Progenitor cell of endocrine pancreas (in vitro differentiated cells): ENCODE measurements at places on chromosomes 13 and 19. TPM values are rescaled to one million over a fixed set of nuclear protein-coding genes. Genes with fewer than 3 reads are reported as not detected.

The DAND5 gene
- total RNA-seq, result not detected in 2 replicates

The ZNF302 gene
- 40.1 and 41.9 TPM in 2 replicates for total RNA-seq

- H3K27me3 ChIP-seq, result peaks cover 15% of the 10 kb centered on the region
- H3K27ac ChIP-seq, result no peak overlapping the region
- DNase-seq, result no peak
These were observed 257.8 kb downstream of the TBC1D4 start for GRCh38 chr13:75224053-75224742.

DNA sequence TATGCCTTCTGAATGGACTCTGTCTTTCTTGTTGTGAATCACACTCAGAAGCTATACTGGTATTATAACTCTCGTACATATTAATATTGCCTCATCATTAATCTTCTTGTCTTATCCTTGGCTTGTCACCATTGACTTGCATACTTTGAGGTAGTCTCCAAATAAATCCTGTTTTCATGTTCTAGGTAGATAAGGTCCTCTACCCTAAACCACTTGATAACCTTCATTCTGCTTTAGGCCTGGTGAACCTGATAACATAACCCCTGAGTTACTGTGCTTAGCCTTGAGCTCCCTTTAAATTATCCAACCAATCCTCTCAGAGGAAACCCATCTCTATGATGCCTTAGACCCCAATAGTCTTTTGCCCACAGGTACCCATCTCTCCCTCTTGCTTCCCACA is 1162.3 kb downstream of the SLITRK1 start:
- H3K36me3 ChIP-seq, result no peaks in the 10 kb centered on the region
- no peak overlapping the region for H3K27ac ChIP-seq
- no peaks in the 10 kb centered on the region for H3K4me1 ChIP-seq
- no peak overlapping the region for H3K4me3 ChIP-seq
- DNase-seq, result no peak

DNA sequence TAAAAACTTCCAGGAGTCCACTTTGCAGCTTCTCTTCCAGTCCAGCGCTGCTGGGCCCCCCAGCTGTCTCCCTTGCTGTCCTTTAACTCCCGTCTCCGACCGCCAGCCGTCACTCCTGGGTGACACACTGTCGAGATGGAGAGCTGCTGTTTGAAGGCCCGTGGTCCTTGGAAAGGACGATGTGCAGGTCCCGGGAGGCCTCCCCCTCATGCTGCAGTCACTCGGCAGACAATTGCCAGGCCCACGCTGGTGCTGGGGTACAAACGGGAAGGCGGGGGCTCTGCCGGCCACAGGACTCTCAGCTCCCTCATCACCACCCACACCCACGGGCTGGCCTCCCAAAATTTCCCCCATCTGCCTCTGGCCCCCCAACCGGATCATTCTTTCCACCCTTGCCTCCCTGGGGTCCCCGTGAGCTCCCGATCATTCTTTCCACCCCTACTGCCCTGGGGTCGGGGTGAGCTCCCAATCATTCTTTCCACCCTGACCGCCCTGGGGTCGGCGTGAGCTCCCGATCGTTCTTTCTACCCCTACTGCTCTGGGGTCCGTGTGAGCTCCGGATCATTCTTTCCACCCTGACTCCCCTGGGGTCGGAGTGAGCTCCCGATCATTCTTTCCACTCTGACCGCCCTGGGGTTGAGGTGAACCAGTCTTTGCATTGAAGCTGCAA is 16.0 kb upstream of the ZNF554 start:
- no peaks in the 10 kb centered on the region for H3K4me1 ChIP-seq
- no peak for DNase-seq
- no peak overlapping the region for H3K4me3 ChIP-seq
- H3K27ac ChIP-seq, result no peak overlapping the region

DNA sequence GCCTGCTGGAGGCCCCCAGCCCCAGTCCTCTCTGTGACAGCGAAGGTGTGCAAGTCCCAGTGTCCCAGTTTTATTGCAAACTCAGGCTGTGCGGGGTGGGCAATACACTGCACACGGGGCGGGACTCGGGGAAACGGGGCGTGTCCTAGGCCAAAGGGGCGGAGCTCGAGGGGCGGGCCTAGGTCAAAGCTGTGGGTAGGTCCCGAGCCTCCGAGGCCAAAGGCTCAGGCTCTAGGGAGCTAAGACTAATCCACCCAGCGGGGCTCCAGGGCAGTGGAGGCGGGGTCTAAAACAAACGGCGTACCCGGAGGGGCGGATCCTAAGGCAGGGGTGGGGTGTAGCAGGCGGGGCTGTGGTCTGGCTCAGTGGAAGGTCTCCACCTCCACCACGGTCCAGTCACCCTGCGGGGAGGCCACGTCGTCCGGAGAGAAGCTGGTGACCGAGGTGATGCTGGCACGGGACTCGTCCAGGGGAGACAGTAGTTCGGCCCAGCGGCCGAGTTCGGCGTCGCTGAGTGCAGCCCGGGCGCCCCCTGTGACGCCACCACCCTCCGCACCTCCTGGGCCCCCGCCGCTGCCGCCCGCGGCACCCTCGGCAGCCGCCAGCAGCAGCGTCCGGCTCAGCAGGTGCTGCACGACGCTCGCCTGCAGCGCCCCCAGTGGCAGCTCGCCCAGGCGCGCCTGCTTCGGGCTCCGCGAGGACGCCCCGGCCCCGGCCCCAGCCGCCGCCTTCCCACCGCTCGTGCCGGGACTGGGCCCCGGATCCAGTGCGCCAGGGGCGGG is 5.3 kb downstream of the PRR36 start:
- H3K27me3 ChIP-seq, result peaks cover 29% of the 10 kb centered on the region
- H3K36me3 ChIP-seq, result peaks cover 12% of the 10 kb centered on the region
- peak; percentile 64 for DNase-seq
- H3K4me3 ChIP-seq, result no peak overlapping the region
